ENCODE measurements at places on chromosomes 12 and 14. TPM values are rescaled to one million over a fixed set of nuclear protein-coding genes. Genes with fewer than 3 reads are reported as not detected.

GRCh38 chr14:62682208-62682607 is 363.1 kb downstream of the KCNH5 start:
- no peak overlapping the region for H3K4me3 ChIP-seq
- peaks cover 3% of the 10 kb centered on the region for H3K27me3 ChIP-seq

DNA sequence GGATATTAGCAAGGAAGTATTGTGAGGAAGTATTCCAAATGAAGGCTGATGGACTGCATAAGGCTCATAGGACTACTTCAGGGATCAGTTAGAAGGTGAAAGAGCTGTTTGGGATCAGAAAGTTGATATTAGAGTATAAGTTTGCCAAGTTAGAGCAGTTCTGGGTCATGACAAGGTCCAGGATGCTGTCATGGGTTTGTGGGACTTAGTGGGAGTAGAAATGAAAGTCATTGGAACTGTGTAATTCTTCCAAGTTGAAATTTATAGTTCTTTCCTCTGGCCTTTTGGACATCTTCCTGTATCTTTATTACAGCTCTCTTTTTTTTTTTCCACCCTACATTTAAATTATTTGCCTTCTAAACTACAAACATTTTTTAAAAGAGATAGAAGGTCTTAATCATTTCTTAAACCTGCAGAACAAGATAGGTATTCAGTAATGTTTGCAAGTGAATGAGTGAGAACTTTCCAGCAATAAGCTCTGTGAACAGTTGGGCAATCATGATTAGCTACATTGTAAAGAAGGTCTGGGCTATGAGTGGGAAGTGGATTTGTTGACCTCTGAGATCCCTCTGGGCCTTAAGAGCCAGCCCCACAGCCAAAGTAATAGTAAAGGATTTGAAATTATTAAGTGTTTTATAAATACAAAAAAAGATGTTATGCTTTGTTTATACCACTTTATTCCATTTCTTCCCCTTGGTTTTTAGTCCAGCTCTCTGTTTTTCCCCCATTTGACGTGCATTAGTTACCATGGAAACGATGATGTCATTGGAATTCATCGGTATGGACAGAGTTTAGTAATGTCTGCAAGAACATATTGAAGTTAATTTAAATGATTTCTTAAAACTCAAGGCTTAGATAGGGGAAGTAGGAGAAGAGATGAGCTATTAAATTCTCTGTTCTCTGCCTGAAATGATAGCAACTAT is 247.9 kb upstream of the ARHGAP5 start:
- DNase-seq, result no peak
- no peaks in the 10 kb centered on the region for H3K4me1 ChIP-seq
- no peaks in the 10 kb centered on the region for H3K27me3 ChIP-seq
- H3K4me3 ChIP-seq, result no peak overlapping the region
- H3K36me3 ChIP-seq, result no peaks in the 10 kb centered on the region

GRCh38 chr12:131982041-131982440 is 32.3 kb downstream of the EP400 start:
- H3K27ac ChIP-seq, result no peak overlapping the region
- H3K36me3 ChIP-seq, result peaks cover 5% of the 10 kb centered on the region
- peaks cover 9% of the 10 kb centered on the region for H3K4me1 ChIP-seq
- H3K4me3 ChIP-seq, result no peak overlapping the region
- no peak for DNase-seq
- peaks cover 1% of the 10 kb centered on the region for H3K27me3 ChIP-seq

PLEKHA5 gene
- 314 TPM for total RNA-seq
